ENCODE measurements at places on chromosomes 6 and 20.
A peak's percentile ranks its signal among the peaks of the same experiment; 100 is the strongest.

DNA sequence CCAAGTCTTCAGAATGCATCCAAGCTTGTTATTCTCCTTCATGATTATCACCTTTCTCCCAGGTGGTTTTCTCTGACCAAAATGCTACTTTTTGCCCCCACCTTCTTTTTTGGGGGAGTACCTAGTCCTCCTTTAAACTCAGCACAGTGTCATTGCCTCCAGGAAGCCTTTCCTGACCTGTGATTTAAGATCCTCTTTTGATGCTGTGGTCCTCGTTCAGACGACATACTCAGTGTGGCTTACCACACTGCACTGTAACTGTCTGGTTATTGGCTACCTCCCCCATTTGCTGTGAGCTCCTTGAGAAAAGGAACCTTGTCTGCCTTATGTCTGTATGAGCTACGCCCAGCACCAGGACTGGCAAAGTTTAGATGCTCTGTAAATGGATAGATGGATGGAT is 14.6 kb downstream of the SAYSD1 start:
- peak; percentile 20 for DNase-seq

DNA sequence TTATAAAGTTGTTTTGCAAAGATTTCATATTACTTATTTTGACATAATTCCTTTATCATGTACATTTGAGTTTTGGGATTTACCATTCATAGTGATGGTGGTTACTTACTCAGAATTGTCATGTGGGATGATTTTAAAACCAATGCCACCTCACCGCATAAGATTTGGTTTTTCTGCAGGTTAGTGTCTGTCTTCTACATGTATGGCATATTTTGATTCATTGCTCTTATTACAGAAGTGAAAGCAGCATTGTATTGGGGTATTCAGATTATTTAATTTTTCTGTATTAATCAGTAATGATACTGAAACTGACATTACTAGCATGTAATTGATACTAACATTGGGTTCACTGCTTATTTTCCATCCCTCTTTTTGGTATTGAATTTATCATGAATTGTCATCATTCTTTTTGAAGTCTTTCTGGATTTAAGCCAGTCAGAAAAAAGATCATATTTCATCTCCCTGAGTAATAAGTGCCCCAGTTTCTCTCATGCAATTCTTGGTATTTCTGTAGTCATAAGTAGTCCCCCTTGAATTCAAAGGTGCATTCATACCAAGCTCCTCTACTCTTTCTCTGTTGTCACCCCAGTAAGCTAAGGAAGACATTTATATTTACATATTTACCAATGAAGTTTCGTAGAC is 176.6 kb downstream of the BCKDHB start:
- DNase-seq: no peak

DNA sequence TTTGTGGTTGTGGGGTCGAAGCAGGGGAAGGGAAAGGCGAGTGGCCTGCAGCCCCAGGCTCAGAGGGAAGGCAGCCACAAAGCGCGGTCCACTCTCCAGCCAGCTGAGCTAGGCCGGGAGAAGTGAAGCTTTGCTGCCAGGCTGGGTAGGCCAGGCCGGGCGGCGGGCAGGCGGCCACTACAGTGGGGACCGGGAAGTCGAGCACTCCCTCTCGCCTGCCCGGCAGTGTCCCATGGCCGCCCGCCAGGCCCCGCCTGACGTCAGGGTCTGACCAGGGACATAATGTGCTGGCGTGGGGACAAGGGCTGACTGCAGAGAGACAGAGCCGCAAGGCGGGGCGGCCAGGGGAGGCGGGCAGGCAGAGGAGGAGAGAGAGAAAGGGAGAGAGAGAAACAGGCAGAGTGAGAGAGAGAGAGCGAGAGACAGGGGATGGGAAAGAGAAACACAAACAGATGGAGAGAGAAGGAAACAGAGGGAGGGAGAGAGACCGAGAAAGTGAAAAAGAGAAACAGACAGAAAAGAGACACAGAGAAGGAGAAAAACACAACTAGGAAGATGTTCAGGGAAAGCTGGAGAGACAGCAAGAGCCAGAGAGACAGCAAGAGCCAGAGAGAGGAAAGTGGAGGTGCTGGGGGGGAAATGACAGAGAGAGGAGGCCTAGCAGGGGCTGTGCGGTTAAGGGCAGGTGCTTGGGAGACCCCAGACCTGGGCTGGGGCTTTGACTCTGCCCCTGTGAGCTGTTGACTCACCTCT is 94.5 kb upstream of the PTPN1 start:
- DNase-seq: no peak

GRCh38 chr20:45309075-45309474 is 976 bp upstream of the MATN4 start:
- DNase-seq: no peak

DNA sequence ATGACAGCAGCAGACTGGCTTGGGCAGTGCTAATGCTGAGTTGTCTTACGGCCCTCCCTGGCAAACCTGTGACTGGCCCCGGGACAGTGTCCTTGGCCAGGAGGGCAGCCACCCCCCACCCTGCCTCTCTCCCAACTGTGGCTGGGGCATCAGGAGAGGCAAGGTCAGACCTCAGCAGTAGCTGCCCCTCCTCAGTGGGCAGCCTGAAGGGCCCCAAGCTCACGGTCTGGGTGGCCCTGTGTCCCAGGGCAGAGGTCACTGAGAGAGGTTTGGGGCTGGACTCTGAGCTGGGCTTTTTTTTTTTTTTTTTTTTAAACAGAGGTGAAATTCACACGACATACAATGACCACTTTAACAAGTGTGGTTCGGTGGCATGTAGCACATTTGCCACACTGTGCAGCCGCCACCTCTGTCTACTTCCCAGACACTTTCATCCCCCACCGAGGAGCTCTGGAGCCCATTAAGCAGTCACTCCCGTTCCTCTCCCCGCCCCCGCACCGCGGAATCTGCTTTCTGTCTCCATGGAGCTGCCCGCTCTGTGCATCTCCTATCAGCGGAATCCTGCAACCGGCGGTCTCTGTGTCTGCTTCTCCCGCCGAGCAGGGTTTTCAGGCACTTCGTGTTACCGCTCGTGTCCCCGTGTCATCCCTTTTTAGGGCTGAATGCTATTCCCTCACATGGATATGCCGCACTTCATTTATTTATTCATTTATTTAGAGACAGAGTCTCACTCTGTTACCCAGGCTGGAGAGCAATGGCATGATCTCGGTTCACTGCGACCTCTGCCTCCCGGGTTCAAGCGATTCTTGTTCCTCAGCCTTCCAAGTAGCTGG is 67.9 kb upstream of the GATA5 start:
- DNase-seq: no peak

All from stimulated activated naive CD4-positive, alpha-beta T cell (primary cell).